Heart left ventricle (tissue), 16 donors: ENCODE measurements at places on chromosomes 2 and 18. TPM values are rescaled to one million over a fixed set of nuclear protein-coding genes. Genes with fewer than 3 reads are reported as not detected.

The CAPN14 gene
- 0.19 TPM for total RNA-seq

The OSBPL6 gene
- 3.9 TPM for total RNA-seq

The POMC gene
- total RNA-seq: 7.1 TPM

The ZNG1B gene
- total RNA-seq: 31.9 TPM

The ADGRF3 gene
- 0.69 TPM for total RNA-seq

The SLC38A11 gene
- 0.25 TPM for total RNA-seq

The CDCA7 gene
- total RNA-seq: 0.83 TPM

The LHCGR gene
- not detected for total RNA-seq
